ENCODE measurements at places on chromosomes 4 and X. TPM values are rescaled to one million over a fixed set of nuclear protein-coding genes. Genes with fewer than 3 reads are reported as not detected.

The TXK gene
- total RNA-seq: 0.54 TPM

The PROM1 gene
- not detected for total RNA-seq

The C4orf50 gene
- total RNA-seq: not detected

The DCAF12L2 gene
- total RNA-seq: 0.11 TPM

The MAGEC1 gene
- total RNA-seq: not detected

The SHROOM4 gene
- 3.3 TPM for total RNA-seq

Measured in articular chondrocyte of knee joint (primary cell).